ENCODE measurements at places on chromosomes 7 and 10. TPM values are rescaled to one million over a fixed set of nuclear protein-coding genes. Genes with fewer than 3 reads are reported as not detected.

The LRRC61 gene
- not detected for total RNA-seq

The UCMA gene
- total RNA-seq = not detected

The CDNF gene
- 0.09 TPM for total RNA-seq

The ELFN1 gene
- total RNA-seq = 0.93 TPM

The TAS2R41 gene
- total RNA-seq = not detected

The AKR1C1 gene
- total RNA-seq = 26.9 TPM

The RBM33 gene
- 13.4 TPM for total RNA-seq

The VSTM2A gene
- not detected for total RNA-seq

The ZNF107 gene
- total RNA-seq = 2.2 TPM

The HOXA9 gene
- 4.0 TPM for total RNA-seq

The OR2A1 gene
- total RNA-seq = not detected

The WNT2 gene
- total RNA-seq = 0.12 TPM

The DENND2A gene
- total RNA-seq = 15.3 TPM

Measured in pericardium fibroblast (primary cell).